Stimulated activated CD8-positive, alpha-beta memory T cell treated with anti-CD3 and anti-CD28 coated beads, Interleukin-4, amount 100 ng/mL, for 1 hour (primary cell): ENCODE measurements at places on chromosomes 7 and 10.

- no peak for DNase-seq
Observed at GRCh38 chr7:73885975-73886798, 25.2 kb downstream of the TMEM270 start.

DNA sequence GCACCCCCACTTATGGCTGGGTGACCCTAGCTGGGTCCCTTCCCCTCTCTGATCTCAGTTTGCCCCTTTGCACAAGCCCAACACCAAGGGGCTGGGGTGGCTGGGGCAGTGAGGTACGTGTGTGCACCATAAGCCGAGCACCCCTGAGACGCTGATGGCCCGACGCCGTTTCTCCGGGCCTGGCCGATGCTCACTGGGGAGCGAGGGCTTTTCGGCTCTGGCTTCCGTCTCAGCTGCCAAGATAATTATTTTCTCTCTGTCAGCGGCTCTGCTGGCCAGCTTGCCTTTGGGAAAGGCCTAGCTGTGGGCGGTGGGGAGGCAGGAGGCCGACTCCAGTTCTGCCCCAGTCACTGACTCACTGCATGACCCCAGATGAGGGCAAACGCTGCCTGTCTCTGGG lies 91.0 kb downstream of the ZMIZ1 start:
- DNase-seq = no peak

DNA sequence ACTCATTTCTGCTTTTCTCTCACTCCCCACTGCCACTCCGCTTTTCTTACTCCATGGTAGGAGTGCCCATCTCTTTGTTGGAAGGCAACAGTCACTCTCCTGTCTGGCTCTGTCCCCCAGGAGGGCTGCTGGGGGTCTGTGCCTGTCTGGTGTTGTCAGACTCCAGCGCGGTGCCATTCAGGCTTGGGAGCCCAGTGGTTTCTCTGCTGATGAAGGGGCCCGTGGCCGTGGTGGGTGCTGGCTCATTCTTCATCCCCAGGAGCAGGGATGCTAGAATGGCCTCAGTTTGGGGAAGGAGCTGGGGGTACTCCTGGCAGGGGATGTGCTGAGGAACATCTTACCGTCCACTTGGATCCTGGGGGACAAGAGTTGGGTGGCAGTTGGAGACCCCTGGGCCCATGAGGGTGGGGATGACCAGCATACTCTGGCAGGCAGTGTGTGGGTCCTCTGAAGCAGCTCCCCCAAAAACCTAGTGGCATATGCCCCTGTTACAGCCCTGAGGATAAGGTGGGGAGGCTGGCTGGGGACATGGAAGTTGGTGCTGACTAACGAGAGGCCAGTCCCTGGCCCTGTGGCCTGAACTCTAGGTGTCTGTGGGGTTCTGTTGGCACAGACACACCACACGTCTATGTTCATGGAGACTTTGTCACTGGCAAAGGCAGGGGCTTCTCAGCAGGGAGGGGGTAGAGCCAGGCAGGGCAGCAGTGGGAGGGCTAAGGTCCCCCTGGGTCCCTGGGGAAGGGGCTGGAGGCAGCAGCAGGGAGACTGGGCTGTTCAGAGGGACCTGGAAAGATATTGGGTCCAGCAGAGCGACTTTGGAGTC lies 102.8 kb upstream of the RET start:
- no peak for DNase-seq

DNA sequence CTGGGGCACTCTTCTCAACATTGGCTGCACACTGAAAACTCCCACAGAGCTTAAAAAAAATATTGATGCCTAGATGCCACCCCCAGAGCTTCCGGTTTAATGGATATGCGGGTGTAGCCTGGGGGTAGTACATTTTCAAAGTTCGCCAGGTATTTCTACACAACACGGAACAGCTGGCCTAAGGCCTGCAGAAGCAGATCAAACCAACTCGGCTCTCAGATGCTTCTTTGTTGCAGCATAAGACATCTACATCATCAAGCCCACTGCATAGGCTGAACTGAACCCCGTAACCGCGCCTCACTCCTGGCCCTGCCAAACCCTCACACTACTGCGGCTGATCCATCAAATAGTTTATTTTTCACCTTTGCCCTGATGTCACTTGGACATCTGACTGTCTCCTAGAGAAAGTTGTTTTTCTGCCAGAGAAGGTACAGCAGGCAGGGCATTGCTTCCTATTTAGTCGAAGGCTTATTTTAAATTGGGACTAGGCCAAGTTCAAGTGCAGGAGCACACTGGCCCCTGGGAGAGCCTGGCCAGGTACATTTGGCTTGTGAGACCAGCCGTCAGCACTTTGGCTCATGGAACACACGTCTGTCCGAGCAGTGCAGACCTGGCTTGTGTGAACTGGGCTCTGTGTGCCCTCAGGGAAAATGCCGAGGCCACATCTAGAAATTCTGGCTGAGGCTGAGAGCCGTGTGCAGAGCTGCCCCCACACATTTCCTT lies 113.3 kb downstream of the TACC2 start:
- DNase-seq = no peak
